ENCODE measurements at places on chromosomes 12 and 14.

DNA sequence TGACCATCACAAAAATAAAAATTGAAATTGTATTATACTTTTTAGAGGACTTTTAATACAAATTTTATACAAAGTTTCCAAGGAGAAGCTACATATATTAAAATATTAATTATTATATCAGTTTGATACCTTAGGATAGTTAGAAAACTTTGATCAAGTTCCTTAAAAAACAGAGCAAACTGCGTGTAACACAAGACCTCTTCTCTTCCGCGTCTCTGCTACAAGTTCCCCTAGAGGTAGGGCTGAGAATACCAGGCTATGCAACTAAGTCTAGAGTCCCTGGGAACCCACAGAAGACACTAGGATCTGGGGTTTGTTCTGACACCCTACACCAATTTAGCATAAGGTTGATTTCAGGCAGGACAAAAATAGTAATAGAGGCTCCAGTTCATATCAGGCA is 319.0 kb downstream of the FOXG1 start:
- peak; percentile 14 for DNase-seq

DNA sequence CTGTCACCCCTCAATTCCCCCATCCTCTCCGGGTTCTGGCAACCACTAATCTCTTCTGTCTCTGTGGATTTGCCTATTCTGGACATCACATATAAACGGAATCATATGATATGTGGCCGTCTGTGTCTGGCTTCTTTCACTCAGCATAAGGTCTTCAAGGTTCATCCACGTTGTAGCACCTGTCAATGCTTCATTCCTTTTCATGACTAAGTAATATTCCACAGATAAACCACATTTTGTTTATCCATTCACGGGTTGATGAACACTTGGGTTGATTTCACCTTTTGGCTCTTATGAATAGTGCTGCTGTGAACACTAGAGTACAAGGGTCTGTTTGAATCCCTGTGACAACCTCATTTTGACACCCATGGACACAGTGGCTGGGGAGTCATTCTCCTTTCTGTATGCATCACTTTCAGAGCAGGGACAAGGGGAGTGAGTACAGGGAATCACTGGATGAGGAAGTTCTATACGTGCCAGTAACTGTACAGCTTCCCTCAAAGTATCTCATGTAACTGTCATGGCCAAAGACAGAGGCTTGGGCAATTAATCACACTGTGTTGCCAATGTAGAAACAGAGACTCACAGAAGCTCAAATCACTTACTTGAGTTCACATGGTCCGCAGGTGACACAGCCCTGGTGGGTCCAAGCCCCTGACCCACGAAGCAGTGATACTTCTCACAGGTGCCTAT is 10.9 kb upstream of the TESC start:
- DNase-seq = no peak

GRCh38 chr12:120659151-120659525 is 18.7 kb downstream of the CABP1 start:
- DNase-seq = no peak

GRCh38 chr12:93341409-93342049 is 36.2 kb upstream of the NUDT4 start:
- DNase-seq = no peak

DNA sequence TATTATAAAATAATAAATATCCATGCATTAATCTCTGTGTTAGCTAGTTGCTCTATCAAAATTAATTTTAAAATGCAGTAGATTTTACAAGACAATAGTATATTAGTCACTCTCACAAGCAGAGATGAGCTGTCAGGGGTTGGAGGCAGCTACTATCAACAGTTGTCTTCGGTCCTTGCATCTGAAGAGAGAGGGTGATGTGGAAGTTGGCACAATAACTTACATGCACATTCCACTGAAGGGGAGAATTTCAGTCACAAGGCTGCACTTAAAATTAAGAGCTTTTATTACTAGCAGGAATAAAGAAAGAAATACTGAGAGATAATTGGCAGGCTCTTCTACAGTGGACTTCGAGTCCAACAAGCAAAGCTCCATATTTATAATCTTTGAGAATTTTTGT is 166.9 kb upstream of the DCN start:
- DNase-seq = no peak

DNA sequence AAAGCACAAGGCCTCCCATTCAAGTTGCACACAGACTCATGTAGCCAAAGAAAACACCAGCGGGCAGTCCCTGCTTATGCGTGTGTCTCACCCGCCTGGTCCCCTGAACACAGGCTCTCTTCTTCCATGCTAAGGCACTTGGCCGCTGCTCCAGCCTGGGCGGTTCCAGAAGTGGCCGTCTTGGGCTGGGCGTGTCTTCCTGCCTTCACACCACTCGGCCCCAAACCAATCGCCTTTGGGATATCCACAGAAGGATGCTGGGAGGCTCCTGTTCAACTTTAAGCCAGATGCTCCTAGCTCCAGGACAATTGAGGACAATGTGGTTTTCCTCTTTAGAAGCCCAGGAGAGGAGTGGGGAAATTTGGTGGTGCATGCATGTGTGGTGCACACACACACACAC is 2.2 kb downstream of the SCARB1 start:
- DNase-seq = no peak

GRCh38 chr14:99318091-99318958 is 46.3 kb upstream of the BCL11B start:
- DNase-seq = no peak

DNA sequence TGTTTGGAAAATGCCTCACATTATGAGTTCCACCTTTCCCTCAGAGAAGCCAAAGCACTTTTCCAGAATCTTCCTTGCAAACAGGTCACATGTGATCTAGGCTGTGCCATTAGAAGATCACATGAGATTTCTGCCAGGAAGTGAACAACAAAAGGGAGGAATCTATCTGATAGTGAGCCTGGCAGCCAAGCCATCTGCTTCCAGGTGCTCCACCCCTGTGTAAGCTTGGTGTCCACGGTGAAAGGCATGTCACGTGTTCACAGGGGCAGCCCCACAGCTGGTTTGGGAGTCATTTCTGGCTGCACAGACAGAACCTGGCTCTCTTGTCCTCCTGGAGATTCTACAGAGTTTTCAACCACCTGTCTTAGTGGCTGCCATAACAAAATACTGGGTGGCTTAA is 3.5 kb upstream of the KSR2 start:
- no peak for DNase-seq

- DNase-seq = peak; percentile 14
Measured at GRCh38 chr12:13028825-13029570, 15.2 kb upstream of the FAM234B start.

GRCh38 chr12:75503459-75503858 is 8.0 kb downstream of the KRR1 start:
- DNase-seq = no peak

GRCh38 chr14:26382901-26383685 is 214.7 kb downstream of the NOVA1 start:
- DNase-seq = no peak

GRCh38 chr14:54919330-54919729 is 16.7 kb upstream of the GCH1 start:
- DNase-seq = no peak

DNA sequence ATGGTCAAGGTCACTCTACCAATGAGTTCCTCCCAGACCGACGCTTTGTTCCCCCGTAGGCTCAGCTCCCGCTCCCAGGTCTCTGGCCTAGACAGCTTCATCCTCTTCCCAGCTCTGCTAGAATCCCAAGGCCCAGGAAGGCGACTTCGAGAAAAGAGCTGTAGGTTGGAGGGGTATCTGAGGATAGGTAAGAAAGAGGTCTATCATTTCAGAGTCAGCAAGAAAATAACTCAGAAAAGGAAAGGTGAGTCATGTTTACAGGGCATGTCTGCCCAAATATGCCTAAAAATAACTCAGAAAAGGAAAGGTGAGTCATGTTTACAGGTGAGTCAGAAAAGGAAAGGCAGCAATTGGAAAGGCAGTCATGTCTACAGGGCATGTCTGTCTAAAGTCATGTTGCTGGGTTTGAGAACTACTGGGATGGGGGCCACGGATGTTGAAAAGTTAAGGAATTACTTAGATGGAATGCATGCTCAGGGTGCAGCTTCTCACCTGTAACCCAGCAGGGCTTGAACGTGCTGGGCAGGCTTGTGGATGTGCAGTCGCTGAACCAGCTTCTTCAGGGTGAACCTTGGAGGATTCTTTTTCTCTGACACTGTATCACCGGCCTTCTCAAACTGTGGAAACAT is 12.2 kb downstream of the TEP1 start:
- no peak for DNase-seq

GRCh38 chr12:7073946-7074345 is 13.4 kb downstream of the C1S start:
- no peak for DNase-seq

DNA sequence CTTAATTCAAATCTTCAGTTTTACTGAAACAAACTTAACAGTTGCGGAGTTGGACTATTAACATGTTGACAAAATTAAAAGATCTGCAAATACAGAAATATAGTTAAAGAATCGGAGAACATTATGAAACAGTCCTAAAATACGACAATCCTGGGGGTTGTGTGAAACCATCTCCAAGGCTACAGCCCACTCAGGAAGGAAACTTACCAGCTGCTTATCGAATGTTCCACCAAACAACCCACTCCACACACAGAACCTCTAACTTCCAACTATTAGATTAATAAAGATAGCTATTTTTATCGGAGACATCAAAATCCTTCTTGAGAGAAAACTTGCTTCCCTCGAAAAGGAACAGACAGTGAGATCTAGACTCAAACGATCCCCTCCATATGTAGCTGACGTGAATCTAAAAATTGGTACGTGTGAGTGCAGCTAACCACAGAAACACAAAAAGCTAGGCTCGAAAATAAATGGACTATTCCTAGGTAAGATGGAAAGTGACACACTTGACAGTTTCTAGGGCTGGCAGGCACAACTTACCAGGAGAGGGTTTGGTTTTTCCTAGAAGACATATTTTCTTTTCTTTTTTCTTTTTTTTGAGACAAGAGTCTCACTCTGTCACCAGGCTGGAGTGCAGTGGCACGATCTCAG is 12.9 kb downstream of the VPS37B start:
- no peak for DNase-seq

GRCh38 chr12:100799770-100800169 is 5.2 kb downstream of the ANO4 start:
- no peak for DNase-seq

DNA sequence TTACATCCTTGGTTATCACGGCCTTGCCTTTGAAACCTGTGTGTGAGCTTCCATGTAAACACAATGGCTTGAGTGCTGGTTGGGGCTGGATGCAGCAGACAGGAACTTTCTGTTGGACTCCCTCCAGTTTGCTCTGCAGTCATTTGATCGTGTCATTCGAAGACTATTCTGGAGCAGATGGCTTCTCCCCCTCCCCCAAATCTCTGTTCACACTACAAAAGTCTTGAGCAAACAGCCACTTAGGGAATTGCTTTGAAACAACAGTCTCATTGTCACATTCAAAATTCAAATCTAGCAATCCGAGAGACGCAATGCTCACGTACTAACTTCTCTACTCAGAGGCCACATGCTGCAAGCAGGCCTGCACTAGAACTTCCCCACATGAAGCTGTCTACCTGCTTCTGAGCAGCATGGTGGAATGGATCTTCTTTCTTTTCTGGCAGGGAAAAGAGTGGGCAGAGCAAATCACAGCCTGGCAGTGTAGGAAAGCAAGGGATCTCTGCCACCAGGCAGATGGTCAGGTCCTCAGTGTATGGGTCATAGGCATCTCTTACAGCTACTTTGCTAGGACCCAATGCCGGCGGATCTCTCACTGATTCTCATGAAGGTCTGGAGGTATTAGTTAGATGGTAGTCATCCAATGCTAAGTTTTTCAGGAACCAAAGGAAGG is 214.2 kb downstream of the PPM1H start:
- no peak for DNase-seq

DNA sequence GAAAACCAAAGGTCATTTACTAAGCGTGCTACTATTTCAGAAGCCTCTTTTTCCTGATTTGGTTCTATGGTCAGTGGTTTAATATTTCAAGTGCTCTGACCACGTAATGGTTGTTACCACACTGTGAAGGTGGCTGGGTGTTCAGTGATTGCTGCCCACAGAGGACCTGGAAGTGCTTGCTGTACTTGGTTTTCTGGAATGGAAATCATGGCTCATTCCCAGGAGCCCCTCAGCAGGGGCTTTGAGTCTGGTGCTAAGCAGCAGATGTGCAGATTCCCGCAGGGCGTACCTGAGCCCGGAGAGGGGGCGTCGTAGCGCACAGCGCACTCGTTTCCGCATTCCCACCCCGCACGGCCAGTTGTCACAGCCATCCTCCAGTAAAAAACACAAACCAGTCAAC is 50.5 kb downstream of the TRAF3 start:
- DNase-seq = no peak

- DNase-seq = no peak
Measured at GRCh38 chr14:93799617-93799988, 11.3 kb upstream of the PRIMA1 start.

DNA sequence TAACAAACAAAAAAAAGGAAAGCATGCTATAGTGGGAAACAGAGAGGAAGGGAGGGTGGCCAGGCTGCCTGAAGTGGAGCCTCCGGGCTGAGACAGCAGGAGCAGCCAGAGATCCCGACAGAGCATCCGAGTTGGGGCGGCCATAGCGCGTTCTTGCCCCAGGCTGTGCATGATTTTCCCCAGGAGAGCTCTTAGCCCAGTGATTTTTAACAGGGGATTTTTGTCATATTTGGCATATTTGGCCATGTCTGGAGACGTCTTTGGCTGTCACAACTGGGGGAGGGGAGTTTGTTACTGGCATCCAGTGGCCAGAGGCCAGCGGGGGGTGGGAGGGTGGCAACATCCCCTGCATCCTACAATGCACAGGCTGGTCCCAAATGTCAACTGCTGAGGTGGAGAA is 23.6 kb downstream of the BDKRB1 start:
- no peak for DNase-seq

- DNase-seq = no peak
Measured at GRCh38 chr12:107779077-107779831, 4.8 kb downstream of the ASCL4 start.

- DNase-seq = no peak
Measured at GRCh38 chr12:111287125-111287900, 81.6 kb downstream of the PHETA1 start.

GRCh38 chr14:68936476-68936875 is 42.6 kb downstream of the ACTN1 start:
- no peak for DNase-seq

- no peak for DNase-seq
Measured at GRCh38 chr12:89836026-89836425, 127.4 kb upstream of the ATP2B1 start.

DNA sequence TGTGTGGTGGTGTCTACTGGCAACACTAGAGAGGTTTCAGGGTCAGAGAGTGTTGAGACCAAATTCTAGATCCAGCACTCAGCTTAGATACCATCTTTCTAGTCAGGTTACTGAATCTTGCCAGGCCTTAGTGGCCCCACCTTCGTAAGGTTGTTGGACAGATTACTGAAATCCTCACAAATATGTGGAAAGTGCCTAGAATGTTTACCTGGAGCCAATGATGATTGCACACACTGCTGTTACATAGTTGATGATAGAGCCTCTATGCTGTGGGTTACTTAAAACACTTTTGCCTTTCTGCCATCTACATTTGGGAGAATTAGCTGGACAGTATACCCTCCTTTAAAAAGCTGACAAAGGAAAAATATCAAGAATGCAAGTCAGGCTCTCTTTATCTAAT is 33.2 kb downstream of the SRGAP1 start:
- no peak for DNase-seq

GRCh38 chr12:23098110-23098509 is 473.1 kb downstream of the ETNK1 start:
- DNase-seq = no peak

- peak; percentile 8 for DNase-seq
Measured at GRCh38 chr12:121581686-121582429, 1.0 kb upstream of the KDM2B start.

GRCh38 chr14:62117010-62117750 is 355.0 kb downstream of the SNAPC1 start:
- peak; percentile 93 for DNase-seq

Measured in neuronal stem cell (in vitro differentiated cells).